ENCODE measurements at places on chromosomes 1 and 21. TPM values are rescaled to one million over a fixed set of nuclear protein-coding genes. Genes with fewer than 3 reads are reported as not detected.

GRCh38 chr1:98034505-98034904 is 113.7 kb upstream of the DPYD start:
- peak; percentile 80 for DNase-seq

DNA sequence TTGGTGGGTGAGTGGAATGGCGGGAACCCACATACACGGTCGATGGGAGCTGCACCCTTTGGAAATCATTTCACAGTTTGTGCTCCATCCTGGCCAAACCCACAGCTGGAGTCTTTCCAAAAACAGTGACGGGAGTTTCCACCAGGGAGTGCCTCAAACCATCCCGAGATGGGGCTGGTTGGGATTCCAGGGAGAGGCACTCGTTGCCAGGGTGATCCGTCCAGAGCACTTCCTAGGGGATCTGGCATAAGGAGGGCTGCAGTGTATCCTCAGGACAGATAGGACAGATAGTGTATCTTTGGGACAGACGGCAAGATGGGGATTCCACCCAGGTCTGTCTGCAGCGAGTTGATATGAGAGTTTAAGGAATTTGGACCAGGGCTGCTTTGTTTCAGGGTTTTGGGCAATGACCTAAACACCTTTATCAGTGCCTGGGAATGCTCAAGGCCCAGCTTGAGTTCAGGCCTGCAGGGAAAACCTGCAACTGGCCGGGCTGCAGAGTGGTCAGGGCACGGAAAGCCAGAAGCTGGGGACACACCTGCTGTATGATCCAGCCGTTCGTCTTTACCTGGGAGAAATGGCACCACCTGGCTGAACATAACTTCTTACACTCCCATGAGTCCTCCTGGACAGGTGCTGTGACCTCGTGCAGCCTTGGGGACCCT is 3.4 kb upstream of the POFUT2 start:
- DNase-seq = peak; percentile 67

GRCh38 chr21:26238646-26239045 is 68.1 kb upstream of the APP start:
- no peak for DNase-seq

Gene BEND5
- 0.39 TPM for total RNA-seq

- peak; percentile 59 for DNase-seq
Observed at GRCh38 chr1:183024317-183025009, 1.2 kb downstream of the LAMC1 start.

GRCh38 chr1:44423591-44424537 is 18.8 kb downstream of the RNF220 start:
- peak; percentile 95 for DNase-seq

Gene GPR153
- total RNA-seq = 9.1 TPM

Gene SLC22A15
- 0.62 TPM for total RNA-seq

Gene OR2L2
- not detected for total RNA-seq

Gene AIM2
- total RNA-seq = not detected

- no peak for DNase-seq
Observed at GRCh38 chr1:27816921-27817630, 13.5 kb upstream of the PPP1R8 start.

Gene PLA2G2C
- not detected for total RNA-seq

Gene RGS8
- not detected for total RNA-seq

- no peak for DNase-seq
Observed at GRCh38 chr1:7943251-7943650, 2.6 kb upstream of the TNFRSF9 start.

- DNase-seq = no peak
Observed at GRCh38 chr1:31417148-31417547, 4.1 kb downstream of the SERINC2 start.

DNA sequence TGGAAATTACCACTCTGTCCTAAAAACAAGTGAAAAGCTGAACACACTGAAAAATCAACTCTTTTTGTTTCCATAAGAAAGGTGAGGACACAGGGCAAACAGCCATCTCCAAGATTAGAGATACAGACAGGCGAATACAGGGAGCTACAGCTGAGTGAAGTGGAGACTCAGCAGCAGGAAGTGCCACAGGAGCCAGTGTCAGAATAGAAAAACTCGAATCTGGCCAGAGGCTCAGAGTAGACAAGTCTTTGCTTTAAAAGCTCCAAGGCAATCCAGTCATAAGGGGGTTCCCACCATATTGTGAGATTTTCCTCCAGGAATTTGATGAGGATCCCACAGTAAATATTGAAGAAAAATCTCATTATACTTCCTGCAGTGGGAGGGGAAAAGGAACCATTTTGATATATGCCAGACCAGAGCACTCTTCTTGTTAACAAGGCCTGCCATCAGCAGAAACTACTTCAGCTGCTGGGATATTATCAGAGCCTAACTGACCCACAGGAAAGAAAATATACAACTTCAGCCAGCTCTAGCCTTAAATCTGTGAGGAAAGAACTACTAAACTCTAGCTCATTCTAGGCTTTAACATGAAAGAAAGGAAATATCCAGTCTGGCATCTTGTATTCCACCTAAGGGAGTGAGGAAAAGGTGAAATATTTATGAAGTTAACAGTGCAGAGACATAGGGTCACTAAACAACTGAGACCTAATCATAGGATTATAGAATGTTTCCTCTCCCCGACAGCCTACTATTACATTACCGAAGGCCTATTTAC is 256.2 kb upstream of the OLFM3 start:
- DNase-seq = no peak

DNA sequence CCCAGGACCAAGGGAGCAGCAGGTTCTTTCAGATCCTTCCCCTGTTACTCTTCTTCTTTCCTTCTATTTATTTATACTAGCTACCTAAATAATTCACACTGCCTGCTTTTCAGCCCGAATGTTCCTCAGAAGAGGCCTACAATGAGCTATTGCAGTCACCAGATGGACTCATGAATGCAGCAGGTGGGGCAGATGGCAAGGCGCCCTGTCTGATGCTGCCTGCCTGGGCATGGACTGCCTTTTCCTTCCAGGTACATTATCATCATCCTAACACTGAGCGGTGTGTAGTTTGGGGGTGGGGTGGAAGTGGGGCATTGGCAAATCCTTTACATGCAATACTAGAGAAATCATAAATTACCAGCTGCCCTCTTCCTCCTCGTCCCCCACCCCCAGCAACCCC is 17.6 kb downstream of the ESRRG start:
- no peak for DNase-seq

GRCh38 chr21:27571706-27572105 is 604.8 kb upstream of the ADAMTS5 start:
- DNase-seq = peak; percentile 91

GRCh38 chr21:25916226-25916625 is 181.5 kb downstream of the GABPA start:
- no peak for DNase-seq

- no peak for DNase-seq
Observed at GRCh38 chr1:168893359-168893801, 164.4 kb upstream of the DPT start.

Gene KLHL17
- 7.8 TPM for total RNA-seq

GRCh38 chr1:234965111-234965510 is 163.5 kb downstream of the TOMM20 start:
- no peak for DNase-seq

DNA sequence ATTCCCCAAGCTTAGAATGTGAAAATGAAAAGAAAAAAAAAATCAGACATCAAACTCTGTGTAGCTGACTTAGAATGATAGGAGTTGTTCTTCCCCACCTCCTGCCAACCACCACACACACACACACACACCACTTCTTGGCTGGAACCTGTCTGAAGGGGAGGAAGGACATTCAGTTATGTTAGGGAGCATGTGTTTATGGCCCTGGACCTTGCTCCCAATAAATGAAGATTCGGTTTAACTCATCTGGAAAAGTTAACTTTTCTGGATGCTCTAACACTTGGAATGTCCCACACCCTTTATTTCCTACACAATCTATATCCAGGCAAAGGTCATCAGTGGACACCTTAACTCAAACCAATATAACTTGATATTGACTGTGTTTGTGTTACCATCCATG is 112.4 kb downstream of the DAB1 start:
- no peak for DNase-seq

Gene KCNQ4
- 0.05 TPM for total RNA-seq
